ENCODE measurements at places on chromosomes 7 and 10.

GRCh38 chr7:135709508-135709907 is 18.5 kb downstream of the SLC13A4 start:
- no peak for DNase-seq

DNA sequence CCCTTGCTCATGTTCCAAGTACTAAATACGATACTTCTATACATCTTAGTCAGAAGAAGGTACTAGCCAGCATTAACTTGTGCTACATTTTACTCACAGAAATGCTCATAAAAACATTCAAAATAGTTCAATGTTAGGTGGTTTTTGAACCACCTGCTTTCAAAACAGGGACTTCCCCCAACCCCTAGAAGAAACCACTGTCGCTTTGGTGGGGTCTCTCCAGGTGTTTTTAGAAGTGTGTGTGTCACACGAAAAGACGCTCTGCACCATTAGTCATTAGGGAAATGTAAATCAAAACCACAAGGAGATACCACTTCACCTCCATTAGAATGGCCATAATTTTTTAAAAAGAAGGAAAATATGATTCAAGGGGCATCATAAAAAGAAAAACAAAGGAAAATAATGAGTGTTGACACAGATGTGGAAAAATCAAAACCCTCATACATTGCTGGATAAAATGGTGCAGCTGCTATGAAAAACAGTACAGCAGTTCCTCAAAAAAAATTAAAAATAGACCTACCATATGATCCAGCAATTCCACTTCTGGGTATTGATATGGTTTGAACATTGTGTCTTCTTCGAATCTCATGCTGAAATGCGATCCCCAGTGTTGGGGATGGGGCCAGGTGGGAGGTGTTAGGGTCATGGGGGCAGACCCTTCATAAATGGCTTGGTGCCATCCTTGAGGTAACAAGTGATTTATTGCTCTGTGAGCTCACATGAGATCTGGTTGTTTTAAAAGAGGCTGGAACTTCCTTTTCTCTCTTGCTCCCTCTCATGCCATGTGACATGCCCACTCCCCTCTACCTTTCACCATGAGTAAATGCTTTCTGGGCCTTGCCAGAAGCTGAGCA is 74.2 kb downstream of the MALSU1 start:
- peak; percentile 33 for DNase-seq

DNA sequence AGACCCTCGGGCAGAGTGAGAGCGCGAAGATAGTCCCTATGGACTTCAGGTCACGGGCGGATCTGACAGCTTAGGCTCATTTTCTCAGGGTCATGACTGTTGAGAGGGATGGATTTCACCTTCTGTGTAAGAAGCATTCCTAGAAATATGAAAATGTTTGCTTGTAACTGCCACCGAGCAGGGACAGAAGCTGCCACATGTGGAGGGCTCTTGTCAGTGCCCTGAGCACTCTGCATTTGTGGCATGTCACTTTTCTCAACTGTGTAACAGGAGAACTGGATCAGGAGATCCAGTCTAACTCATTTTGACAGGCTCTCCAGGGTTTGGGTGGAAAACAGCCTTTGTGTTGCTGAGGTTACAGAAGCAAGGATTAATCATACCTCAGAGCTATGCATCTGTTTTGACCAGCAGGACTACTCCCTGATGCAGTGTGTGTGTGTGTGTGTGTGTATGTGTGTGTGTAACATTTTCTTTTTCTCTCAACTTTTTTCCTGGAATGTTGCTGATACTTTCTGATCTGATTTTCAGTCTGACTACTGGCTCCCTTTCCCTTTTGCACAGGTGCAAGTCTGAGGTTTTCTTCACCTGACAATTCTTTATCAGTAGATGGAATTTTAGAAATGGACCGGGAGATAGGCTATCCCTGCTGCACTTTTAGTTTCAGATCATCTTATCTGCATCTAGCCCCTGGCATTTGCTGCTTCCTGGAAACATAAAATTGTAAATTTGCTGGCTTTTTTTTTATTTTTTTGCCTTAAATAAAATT is 183.3 kb downstream of the STK31 start:
- peak; percentile 68 for DNase-seq

GRCh38 chr10:71713135-71714030 is 6.2 kb downstream of the C10orf105 start:
- peak; percentile 64 for DNase-seq

- no peak for DNase-seq
Measured at GRCh38 chr7:102318482-102318971, 31.9 kb downstream of the SH2B2 start.

DNA sequence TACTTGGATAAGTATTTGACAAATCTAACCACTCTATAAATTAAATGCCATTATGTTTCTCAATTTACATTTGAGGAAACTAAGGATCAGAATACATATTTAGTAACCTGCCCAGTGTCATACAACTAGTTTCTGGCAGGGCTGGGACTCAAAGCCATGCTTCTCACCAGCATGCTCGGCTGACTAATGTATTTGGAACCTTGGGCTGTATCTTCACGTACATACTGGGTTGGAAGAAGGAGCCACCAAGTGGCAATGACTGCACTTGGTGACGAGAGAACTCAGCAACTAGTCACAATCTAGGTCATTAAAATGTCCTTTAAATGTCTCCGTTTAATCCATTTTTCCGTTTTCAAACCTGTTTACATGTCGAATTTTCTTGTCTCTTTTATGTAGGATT is 42.9 kb downstream of the CHRM2 start:
- no peak for DNase-seq

DNA sequence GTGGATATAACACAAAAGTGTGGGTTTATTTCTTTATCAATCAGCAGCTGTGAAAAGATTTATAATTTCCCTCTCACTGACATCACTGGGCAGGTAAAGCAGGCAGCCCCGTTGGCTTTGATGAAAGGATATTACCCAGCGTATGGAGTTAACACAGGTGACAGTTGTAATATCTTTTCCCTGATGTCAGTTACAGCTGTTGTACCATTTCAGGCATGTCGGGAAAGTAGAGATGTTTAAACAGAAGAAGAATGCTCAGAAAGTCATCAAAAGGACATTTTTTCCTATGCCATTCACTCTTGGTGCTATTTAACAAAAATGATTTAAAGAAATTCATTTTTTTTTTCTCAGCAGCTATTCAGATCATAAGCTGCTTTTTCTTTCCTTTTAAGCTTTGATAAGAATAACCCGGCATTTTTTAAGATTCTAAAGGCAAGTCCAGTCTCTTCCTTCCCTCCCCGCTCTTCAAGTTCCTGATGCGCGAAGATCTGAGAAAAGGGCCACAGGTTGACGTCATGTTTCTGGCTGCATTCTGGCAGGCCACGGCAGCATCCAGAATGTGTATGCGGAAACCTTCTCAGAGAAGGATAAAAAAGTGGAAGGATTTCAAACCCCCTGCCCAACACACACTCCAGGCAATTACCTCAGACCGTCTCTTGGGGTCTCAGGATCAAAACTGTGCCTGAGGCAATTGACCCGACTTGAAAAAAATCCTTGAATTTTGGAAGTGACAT is 32.5 kb upstream of the ADAM12 start:
- DNase-seq, result peak; percentile 59

DNA sequence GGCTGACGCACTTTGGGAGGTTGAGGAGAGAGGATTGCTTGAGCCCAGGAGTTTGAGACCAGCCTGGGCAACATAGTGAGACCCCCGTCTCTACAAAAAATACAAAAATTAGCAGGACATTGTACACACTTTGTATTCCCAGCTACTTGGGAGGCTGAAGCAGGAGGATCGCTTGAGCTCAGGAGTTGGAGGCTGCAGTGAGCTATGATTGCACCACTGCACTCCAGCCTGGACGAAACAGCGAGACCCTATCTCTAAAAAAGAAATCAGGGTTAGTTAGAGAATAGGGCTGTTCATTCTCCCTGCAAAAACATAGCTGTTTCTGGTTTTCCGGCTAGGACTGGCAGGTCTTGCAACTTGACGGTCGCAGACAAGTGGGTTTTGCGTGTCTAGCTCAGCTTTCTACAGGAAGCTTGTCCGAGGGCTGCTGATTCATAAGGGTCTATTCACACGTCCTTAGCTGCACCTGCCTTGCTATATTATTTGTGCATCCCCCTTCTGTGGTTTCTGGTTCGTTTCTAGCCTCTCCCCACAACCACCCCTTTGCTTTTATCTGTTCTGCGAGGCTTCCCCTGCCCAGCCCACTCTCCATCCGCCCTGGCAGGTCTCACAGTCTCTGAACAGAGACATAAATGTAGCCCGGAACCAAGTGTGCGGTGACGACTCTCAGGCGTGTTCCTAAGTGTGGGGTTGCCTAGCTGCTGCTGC is 10.7 kb downstream of the AMZ1 start:
- DNase-seq, result no peak

DNA sequence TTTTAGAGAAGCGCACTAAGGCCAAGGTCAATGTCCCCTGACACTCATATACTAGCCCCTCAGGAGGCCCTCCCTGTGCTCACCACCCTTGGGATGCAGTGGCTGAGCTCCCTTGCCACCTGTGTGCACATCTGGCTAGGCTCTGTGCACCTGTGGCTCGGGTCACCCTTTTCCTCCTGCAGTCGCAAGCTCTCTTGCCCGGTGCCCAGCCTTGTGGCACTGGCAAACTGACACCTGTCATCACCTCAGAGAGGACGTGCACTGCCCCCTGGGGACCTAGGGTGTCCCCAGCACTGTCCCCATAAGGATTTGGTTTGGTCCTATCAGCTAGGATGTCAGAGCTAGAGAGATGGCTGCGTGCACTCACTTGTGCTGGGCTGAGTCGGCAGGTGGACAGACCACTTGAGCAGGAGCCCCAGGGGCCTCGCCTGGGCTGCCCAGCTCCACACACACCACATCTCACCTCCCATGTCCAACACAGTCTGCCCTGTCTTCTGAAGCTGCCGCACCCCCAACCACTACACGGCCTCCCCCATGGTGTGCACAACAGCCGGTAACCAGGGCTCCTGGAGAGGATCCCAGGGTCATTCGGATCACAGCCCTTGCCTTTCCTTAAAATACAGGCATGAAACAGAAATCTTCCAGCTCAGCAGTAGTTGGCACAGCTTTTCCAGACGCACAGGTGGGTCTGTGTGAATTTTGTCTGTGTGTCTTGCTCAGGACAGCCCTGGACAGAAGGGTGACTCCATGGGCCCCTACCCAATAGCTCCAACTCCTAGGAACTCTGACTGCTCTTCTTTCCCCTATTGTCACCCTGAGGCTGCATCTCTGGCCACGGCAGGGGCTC is 111.0 kb downstream of the GRID1 start:
- no peak for DNase-seq

DNA sequence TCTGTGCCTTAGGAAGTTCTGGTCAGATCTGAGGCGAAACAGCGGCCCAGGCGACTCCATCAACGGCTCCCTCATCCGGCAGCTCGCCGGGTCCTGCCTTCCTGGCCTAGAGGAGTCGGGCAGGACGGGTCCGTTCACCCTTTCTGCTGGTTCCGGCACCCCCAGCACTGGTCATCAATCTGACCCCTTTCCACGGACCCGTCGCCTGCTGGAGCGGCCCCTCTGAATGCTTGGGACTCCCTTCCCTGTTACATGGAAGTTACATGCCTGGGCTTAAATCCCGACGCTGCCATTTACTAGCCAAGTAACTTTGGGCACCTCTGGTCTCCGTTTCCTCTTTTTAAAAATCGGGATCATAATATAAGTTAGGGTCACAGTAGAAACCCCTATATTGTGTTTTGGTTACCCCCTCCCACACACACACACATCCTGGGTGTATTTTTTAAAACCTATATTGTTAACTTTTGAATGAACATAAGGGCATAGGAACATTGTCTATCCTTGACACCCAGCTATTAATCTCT is 607 bp upstream of the GGCT start:
- no peak for DNase-seq

- DNase-seq, result peak; percentile 85
Measured at GRCh38 chr10:29471544-29471859, 163.3 kb downstream of the SVIL start.

DNA sequence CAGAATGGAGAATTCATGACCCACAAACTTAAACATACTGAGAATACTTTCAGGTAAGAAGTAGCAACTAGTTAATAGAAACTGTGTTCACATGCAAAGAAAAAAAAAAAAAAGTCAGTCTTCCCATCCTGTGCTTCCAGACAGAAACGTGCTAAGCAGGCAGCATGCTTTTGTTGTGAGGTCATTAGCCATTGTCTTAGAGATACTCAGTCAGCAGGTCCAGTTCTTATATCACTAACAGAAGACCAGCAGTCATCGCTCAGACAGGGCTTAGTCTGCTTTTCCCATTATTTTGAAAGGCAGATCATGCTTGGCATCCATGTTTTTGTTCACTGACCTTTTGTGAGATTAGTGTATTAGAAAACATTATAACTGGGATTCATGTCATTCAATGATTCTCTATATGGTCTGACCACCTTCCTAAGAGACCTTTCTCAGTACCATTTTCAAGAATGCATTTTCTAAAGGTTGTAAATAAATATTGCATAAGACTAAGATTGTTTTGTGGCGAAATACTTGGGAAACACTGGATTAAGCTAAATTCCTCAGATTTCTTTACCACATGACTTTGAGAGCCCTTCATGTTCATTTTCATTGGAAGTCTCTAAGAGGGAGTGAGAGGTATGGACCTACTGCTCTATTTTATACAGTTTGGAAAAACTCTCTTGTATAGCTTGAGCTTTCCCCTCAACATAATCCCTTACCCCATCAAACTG is 45.0 kb upstream of the AGBL3 start:
- DNase-seq, result peak; percentile 86

DNA sequence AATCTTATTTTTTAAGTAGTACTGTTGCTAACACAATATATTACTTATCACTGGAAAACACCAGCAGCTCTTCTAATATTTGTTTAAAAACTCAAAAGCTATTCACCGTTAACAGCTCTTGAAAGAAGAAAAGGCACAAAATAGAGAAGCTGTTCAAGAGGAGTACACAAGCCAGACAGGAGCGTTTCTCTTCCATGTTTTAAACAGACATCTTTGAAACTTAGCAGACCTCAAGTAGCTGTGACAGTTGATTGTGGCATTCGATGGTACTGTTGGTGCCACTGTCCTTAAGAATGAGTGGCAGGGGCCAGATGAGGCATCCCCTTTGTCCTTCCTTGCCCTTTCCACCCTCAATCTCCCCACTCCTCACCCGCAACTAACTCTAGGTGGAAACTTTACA is 81.6 kb upstream of the PRR15 start:
- no peak for DNase-seq

DNA sequence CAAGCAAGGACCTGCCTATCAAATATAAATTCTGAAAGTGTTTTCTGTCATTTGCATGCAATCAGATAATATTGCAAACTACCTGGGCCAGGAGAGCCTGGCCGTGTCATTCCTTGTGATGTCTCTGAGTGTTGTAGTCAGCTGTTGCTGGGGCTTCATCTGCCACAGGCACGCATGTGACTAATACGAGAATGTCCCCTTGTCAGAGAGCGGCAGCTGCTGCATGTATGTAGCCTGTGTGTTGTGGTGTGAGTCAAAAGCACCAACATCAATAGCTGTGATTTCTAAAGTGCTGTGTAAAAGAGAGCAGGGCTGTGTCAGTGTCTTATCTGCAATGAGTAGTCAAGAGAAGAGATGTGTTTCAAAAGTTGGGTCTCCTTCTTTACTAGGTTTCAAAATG is 155.4 kb downstream of the POU6F2 start:
- peak; percentile 9 for DNase-seq

- DNase-seq, result no peak
Measured at GRCh38 chr10:43059336-43059720, 17.5 kb upstream of the RET start.

- DNase-seq, result no peak
Measured at GRCh38 chr10:13390604-13391522, 42.8 kb upstream of the SEPHS1 start.
